ENCODE measurements at places on chromosomes 11 and 22.

DNA sequence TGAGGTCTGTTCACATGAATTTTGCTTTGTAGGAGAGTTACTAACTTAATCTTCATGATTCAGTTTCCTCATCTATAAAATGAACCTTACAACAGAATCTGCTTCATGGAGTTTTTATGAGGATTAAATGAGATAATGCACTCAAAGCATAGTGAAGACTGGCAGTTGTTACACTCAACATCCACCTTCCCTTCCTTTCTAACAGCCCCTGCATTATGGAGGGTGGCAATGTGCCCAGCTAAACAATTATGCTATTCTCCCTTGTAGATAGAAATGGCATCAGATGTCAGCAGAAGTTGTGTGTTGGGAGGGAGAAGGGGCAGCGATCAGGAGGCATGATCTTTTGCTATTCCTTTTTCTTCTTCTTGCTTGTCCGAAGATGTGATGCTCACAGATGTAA lies 6.5 kb downstream of the POU2AF1 start:
- DNase-seq = no peak

DNA sequence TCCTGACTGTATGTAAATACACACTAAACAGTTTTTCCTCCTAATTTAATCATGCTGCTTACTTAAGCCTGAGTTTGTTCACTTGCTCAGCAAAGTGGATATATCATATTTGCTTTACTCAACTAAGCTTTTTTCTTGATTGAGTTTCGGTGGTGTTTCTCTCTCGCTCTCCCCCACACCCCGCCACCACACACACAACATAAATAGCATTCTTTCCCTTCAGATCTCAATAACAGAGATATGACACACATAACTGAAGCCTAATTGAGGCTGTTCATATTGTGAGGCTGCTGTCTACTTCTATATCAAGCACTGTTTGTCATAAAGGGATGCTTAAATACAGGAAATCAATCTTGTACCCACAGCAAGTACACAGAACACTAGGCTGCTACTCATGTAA lies 364.9 kb downstream of the FAT3 start:
- DNase-seq = no peak

DNA sequence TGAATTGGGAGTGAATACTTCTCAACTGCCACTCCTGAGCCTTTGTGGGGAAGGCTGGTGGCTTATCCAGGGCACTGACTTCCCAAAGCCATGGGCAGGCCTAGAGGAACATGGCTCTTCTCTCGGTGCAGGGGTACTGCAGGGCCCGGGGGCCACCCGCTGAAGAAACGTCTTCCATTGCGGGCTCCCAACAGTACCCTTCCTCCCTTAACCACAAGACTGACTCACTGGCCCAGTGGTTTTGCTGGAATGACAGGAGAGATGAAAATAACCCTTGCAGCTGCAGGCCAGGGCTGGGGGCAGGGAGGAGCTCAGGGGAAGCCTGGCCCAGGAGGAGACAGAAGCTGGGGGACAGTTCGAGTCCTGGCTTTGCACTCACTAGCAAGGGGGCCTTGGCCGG lies 13.5 kb downstream of the TXN2 start:
- DNase-seq = no peak

DNA sequence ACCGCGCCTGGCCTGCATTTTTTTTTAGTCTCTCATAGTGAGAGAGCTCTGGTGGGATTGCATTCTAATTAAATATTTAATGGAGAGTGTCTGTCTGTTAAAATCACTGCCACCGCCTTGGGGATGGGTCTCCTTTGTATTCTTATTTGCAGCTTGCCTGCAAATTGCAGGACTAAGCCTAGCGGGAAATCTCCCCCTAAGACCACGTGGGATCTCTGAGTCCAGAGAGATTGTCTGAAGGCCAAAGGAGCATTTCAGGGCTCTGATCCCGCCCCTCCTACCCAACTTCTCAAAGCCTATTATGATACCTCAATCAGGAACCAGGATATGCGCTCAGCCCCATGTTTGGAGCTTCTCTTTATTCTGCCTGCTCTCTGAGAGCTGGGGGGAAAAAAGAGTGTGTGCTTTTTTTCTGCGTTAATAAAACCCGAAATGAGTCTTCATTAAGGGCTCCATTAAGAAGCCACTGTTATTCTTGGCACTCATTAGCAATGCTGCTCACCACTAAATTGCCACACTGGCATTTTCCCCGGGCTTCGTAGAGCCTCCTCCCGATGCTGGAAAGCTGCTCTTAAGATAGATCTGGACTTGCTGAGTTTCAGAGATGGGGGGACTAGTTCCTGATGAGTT lies 92.9 kb upstream of the THY1 start:
- no peak for DNase-seq

- DNase-seq = peak; percentile 26
Observed at GRCh38 chr11:3807909-3808860, at the start of gene PGAP2. Gene PGAP2 (plus strand): TSS chr11:3808560. CDS start chr11:3811260, 2,700 bp downstream.

DNA sequence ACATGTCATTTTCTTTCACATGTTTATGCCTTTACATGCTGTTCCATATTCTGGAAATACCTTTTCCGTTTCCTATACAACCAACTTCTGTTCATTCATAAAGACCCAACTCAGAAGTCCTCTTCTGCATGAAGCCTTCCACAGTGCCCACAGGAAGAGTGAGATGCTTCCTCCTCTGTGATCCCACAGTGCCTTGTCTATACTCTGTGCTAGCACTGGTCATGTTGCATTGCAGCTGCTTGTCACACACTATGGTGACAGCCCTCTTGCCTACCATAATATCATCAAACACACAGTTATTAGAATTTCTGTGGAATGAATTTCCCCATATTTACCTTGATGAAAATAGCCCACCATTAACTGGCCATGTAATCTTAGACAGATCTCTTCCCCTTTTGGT lies 8.9 kb downstream of the PARVA start:
- DNase-seq = no peak

GRCh38 chr11:59923813-59924212 lies 14.4 kb upstream of the OOSP1 start:
- DNase-seq = no peak

GRCh38 chr22:31238057-31238456 lies 26.0 kb downstream of the LIMK2 start:
- DNase-seq = no peak

- DNase-seq = peak; percentile 62
Observed at GRCh38 chr11:110429731-110430266, at the start of gene FDX1. Gene FDX1 (plus strand): TSS chr11:110429948. CDS start chr11:110430121, 173 bp downstream.

- no peak for DNase-seq
Observed at GRCh38 chr11:70604221-70604620, 205.9 kb downstream of the CTTN start.

GRCh38 chr22:19823191-19823901 lies 31.3 kb downstream of the GNB1L start:
- DNase-seq = no peak

- DNase-seq = no peak
Observed at GRCh38 chr11:83477772-83478171, 191.6 kb upstream of the CCDC90B start.

GRCh38 chr11:3160252-3161031 lies 4.7 kb downstream of the OSBPL5 start:
- DNase-seq = no peak

GRCh38 chr11:32444186-32444585 lies 8.8 kb upstream of the WT1 start:
- DNase-seq = no peak

DNA sequence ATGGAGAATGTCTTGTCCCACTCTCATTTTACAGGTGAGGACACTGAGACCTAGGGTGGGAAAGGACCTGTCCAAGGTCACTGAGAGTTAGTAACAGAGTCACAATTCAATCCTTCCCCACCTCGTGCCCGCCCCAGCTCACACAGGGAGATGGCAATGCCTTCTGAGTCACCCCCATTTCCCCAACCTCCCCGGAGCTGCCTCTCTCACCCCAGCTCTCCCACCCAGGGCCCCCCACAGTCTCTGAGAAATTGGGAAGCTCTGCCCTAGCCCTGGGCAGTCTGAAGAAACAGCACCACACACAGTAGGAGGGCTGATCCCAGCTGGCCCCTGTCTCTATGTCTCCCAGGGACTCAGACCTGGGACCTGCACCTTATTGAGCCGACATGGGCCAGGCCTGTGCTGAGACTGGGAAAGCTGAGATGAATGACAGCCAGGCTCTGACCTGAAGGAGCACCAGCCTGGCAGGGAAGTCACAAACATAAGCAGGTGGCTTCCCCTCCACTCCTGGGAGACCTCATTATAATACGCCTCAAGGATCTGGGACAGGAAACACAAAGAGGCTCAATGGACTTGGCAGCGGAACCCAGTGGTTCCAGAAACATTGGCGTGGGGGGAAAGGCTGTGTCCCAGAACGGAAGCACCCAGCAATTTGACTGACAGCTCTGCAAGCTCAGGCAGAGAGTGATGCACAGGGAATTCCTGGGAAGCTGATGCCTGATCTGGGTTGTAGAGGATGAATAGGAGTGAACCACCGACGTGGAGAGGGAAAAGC lies 51.0 kb downstream of the CD6 start:
- no peak for DNase-seq

GRCh38 chr22:30333707-30334087 lies 7.0 kb upstream of the TBC1D10A start:
- DNase-seq = no peak

GRCh38 chr11:57515332-57516060 lies at the start of gene SLC43A1:
Gene SLC43A1 (minus strand): TSS chr11:57515702. CDS start chr11:57514111, 1,591 bp downstream.
- DNase-seq = no peak

DNA sequence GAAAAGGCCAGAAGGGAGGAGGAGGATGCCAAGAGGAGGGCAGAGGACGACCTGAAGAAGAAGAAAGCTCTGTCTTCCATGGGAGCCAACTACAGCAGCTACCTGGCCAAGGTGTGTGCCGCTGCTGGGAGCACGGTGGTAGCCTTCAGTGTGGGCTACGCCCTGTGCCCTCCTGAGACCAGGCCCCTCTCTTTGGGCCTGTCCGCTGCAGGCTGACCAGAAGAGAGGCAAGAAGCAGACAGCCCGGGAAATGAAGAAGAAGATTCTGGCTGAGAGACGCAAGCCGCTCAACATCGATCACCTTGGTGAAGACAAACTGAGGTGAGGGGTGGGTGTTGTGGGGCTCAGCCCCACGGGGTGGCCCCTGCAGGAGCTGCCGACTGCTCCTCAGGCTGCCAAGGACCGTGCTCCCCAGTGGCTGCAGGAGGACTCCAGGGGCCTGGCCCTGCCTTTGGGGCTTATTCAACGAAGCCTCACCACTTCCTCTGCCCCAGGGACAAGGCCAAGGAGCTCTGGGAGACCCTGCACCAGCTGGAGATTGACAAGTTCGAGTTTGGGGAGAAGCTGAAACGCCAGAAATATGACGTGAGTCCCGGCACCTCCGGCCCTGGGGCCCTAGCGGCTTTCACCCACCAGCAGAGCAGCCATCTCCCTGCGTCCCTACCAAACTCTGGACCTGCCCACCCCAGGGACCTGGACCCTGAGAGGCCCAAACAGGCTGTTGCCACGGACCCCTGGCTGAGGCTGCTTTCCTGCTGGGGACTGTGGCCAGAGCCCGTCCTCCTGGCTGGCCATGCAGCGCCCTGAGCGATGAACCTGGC lies 12.6 kb upstream of the MRPL23 start:
- DNase-seq = no peak

DNA sequence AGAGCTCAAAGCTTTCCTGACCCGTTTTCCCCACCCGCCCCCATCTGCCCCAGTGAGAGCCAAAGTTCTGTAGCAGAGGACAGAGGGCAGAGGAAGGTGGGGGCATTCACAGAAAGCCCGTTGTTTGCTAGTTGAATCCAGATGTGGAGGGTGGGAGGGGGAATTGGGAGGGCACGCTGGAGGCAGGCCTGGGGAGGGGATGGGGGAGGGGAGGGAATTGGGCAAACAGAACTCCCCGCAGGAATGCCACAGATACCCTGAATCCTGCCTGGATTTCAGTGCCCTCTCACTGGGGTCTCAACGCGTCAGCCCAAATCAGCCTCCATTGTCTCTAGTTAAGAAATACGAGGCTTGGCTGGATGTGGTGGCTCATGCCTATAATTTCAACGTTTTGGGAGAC lies 12.9 kb upstream of the OAF start:
- no peak for DNase-seq

DNA sequence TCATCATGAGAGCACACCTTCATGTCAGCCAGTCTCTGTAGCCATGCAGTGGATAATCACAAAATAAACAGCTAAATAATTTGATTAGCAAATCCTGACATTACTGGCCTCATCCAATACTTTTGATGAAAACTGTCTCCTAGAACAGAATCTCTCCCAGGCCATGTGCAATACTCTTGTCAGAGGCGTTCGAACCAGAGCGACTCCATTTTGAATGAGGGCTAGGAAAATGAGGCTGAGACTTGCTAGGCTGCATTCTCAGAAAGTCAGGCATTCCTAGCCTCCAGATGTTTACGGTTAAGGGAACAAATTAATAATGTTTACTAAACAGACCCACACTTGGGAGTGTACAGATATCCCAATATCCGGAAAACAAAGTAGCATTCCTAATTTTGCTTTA lies 69.9 kb downstream of the FAM168A start:
- no peak for DNase-seq

- DNase-seq = no peak
Observed at GRCh38 chr11:104873252-104873651, 25.0 kb downstream of the CASP12 start.

- DNase-seq = no peak
Observed at GRCh38 chr22:36064358-36064757, 35.7 kb upstream of the RBFOX2 start.

DNA sequence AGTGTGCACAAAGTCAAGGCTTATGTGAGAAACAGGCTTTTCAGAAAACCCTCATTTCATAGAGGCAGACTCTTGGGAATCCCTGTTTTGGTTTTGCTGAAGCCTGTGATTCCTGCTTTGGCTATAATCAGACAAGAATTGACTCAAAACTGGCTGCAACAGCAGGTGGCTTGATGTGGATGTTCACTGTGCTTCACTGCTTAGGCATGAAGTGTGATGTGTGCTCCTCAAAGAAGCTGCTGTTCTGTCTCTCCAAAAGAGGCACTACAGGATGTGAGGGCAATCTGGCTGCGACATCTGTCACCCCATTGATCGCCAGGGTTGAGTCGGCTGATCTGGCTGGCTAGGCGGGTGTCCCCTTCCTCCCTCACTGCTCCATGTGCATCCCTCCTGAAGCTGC lies 103.5 kb downstream of the C11orf58 start:
- DNase-seq = no peak

DNA sequence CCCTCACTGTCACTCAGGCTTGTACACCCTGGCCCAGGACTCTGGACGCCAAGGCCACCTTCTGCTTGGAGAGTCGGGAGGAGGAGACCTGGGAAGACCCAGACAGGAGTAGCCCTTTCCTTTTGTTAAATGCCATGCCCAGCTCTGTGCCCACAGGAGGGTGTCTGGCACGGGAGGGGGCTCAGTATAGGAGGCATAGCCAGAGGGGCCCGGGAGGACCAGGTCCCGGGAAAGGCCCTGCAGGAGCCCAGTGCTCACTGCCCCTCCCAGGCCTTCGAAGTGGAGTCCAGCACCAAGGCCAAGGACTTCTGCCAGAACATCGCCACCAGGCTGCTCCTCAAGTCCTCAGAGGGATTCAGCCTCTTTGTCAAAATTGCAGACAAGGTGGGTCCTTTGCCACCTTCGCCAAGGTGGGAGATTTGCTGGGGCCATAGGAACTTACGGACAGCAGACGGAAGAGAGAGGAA lies 79.0 kb downstream of the MYO7A start:
- DNase-seq = no peak

GRCh38 chr11:69874984-69875624 lies 55.9 kb upstream of the FGF3 start:
- DNase-seq = no peak

Measured in stimulated activated CD8-positive, alpha-beta memory T cell treated with anti-CD3 and anti-CD28 coated beads, Interleukin-12 subunit alpha, Interleukin-12 subunit beta, amount 100 ng/mL, for 1 hour (primary cell).